ENCODE measurements at places on chromosomes 5 and 9.

GRCh38 chr5:112063856-112064255, 306.9 kb upstream of the NREP start:
- H3K27me3 ChIP-seq = no peaks in the 10 kb centered on the region
- H3K36me3 ChIP-seq = no peaks in the 10 kb centered on the region
- no peak for DNase-seq
- H3K4me1 ChIP-seq = no peaks in the 10 kb centered on the region

DNA sequence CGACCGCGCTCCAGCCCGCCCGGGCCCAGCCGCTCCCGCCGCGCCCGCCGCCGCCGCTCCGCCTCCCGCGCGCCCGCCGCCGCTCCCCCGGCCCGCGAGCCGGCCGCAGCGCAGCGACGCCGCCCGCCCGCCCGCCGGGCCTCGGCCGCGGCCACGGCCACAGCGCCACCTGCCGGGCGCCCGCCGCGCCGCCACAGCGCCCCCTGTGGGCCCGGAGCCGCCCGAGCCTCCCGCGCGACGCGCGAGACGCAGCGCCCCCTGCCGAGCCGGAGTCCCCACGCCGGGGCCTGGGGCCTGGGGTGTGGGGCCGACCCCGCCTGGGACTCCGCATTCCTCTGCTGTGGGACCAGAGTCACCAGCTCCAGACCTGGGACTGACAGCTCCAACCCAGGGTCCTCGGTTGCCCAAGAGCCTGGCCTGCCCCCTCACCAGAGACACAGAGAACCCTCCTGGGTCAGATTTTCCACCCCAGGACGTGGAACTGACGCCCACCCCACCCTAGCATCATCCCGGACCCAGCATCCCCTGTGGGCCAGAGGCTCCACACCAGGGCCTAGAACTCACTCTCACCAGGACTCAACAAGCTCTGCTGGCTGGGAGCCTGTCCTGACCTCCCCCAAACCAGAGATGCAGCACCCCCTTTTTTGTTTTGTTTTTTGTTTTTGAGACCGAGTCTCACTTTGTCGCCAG, at the start of gene RAPGEF1:
Gene RAPGEF1, minus strand, starts transcription at position 118 of the 690 bp plus-strand sequence. CDS start 246 bp downstream, outside the sequence.
- H3K27me3 ChIP-seq = no peaks in the 10 kb centered on the region
- H3K36me3 ChIP-seq = no peaks in the 10 kb centered on the region
- H3K4me1 ChIP-seq = peaks cover 39% of the 10 kb centered on the region
- peak within 1 kb of the TSS; percentile 92 for H3K4me3 ChIP-seq
- peak within 1 kb of the TSS; percentile 98 for H3K27ac ChIP-seq
- DNase-seq = peak; percentile 81

DNA sequence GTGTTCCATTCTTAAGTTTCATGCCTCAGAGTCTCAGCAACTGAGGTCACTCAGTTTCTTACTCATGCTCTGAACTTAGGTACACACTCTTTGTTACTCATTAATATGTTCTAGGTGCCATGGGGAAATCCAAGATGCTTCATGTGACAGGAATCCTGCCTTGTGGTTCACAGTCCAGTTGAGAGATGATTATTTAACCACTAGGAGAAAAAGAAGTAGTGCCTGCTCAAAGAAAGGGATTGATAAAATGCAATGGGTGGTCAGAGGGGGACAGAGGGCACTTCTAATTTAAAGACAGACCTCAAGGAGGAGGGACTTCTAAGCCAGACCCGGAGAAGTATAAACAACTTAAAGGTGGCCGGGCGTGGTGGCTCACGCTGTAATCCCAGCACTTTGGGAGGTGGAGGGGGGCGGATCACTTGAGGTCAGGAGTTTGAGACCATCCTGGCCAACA, 69.0 kb downstream of the UGCG start:
- no peak for DNase-seq
- no peaks in the 10 kb centered on the region for H3K4me1 ChIP-seq
- no peak overlapping the region for H3K27ac ChIP-seq

DNA sequence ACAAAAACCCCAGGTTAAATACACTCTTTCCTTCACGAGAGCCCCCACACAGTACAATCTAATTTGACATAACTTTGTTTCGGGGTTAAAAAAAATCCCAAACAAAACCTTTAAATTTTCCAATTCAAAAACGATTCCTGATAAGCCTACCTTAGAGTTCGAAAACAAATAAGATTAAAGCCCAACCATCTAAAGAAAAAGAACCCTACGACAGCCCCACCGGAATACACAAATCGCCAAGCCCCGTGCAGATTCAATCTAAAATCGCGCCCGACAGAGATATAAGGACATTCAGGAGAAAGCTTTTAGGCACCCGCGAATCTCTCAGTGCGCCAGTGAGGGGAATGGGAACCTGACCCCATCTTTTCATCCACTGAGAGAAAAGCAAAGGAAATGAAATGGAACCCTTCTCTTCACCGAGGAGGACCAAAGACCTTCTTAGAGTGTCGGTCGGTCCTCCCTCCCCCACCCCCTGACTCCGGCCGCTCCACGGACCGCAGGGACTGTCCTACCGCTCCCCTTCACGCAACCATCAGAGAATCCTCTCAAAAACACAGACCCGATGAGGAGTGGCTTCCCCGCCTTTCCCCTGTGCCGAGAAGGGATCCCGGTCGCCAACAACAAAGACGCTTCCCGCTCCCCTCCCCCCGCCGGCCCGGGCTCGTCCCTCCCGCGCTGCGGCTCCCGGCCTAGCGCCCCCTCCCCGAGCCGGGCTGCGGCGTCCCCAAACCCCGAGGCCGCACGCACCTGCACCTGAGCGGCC, 925 bp downstream of the ABHD17B start:
- no peaks in the 10 kb centered on the region for H3K4me1 ChIP-seq
- no peaks in the 10 kb centered on the region for H3K27me3 ChIP-seq
- peak; percentile 74 for DNase-seq
- peaks cover 6% of the 10 kb centered on the region for H3K36me3 ChIP-seq

Data from Peyer's patch (tissue), 4 donors.